ENCODE measurements at places on chromosomes 5 and 9. TPM values are rescaled to one million over a fixed set of nuclear protein-coding genes. Genes with fewer than 3 reads are reported as not detected.

MTX3 gene
- 19.4 TPM for polyA plus RNA-seq

FCN1 gene
- polyA plus RNA-seq: not detected

PCDHGA4 gene
- 0.38 TPM for polyA plus RNA-seq

LRRC26 gene
- polyA plus RNA-seq: 2.2 TPM

KCNN2 gene
- 1.6 TPM for polyA plus RNA-seq

ENG gene
- polyA plus RNA-seq: not detected

CLPTM1L gene
- polyA plus RNA-seq: 78.9 TPM

ATP10B gene
- polyA plus RNA-seq: not detected

CAMSAP1 gene
- polyA plus RNA-seq: 88.2 TPM

SELENOP gene
- 1.9 TPM for polyA plus RNA-seq

CXXC5 gene
- 38.0 TPM for polyA plus RNA-seq

CNTNAP3 gene
- 7.6 TPM for polyA plus RNA-seq

FBXO4 gene
- 0.36 TPM for polyA plus RNA-seq

HTR4 gene
- not detected for polyA plus RNA-seq

ZFP37 gene
- 35.4 TPM for polyA plus RNA-seq

NEUROG1 gene
- not detected for polyA plus RNA-seq

PCDHB8 gene
- 0.81 TPM for polyA plus RNA-seq

FANCG gene
- 56.0 TPM for polyA plus RNA-seq

FGF1 gene
- polyA plus RNA-seq: not detected
